ENCODE measurements at places on chromosomes 6 and 20. TPM values are rescaled to one million over a fixed set of nuclear protein-coding genes. Genes with fewer than 3 reads are reported as not detected.

DNA sequence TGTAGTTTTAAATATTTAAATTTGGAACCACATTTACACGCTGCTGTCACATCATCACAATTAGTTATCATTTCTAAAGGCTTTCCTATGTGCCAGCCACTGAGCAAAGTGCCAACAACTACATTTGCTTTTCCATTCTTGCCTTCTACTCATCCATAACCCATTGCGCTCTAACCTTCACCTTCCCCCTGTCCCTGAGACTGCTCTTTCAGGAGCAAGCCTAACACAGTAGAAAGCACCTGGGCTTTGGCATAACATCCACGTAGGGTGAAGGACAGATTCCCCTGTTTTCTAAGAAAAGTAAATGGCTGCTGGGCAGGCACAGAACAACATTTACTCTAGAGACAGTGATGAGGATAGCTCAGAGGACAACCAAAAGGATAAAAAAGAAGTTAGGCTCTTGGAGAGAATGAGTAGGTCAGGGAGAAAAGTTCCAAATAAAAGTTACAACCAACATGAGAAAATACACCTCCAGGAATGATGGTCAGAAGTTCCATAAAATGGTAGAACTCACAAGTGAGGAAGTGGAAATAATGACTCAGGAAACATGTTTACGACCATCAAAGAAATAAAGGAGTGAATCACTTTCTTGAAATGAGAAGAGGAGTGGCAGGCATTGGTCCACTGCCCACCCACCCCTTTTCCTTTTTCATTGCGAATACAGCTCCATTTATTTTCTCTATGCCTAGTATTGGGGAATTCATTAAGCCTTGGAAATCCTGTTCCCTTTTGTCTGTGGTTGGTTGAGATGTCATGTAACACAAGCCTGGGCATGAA lies 77.2 kb downstream of the PFDN4 start:
- ATAC-seq, result peak; percentile 90

DNA sequence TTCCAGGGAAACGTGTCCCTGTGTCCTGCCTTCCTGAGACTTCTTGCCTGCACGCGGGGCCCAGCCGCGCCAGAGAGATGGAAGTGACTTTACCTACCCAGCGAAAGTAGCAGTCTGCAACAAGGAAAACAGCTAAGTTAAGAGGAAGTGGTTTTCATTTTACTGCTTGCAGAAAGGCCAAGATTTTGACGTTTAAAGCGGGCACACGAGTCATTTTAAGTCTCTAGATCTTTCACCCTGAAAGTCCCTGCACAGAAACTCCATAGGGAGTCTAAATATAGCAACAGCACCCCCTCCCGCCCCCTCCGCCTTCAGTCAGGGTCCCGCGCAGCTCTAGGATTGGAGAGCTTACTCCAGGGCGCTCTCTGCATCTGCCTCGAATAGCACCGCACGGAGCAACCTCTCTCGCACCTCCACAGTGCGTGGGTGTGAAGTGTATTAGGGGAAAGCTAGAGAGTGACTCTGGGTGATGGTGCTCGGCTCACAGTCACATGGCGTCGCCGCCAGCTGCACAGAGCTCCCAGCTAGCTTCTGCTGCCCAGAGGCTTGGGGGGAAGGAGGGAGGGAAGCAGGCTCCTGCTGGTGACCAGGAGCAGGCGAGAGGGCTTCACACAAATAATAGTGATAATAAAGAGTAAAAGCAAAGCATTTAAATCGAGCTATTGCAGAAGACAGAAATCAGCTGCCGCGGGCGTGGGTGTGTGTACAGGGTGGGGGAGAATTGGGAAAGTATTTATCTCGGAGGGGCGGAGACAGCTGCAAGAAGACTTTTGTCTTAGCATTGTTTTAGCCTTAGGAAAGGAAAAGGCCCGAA lies 1.8 kb upstream of the KCNQ5 start:
- peak; percentile 76 for ATAC-seq

DNA sequence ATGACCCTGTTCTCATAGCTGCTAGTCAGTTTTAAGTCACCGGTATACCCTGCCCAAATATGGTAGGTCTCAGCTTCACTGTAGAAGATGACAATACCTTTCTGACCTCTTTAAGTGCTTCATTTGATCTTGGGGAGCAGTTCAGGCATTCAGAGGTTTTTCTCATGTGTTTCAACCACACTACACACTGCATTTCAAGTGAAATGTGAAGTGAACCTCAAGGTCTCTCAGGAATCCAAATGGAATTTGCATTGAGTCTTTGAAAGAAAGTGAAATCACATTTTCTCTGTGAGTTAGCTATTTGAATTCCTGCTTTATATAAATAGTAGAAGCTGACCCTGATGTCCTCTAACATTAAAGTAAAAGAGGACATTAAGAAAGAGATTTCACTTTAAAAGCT lies 461.6 kb downstream of the ADGRB3 start:
- ATAC-seq, result no peak

The SLC22A3 gene
- not detected for total RNA-seq

The PKHD1 gene
- total RNA-seq, result 0.24 TPM

All from activated T-helper 17 cell treated with anti-CD3 and anti-CD28 coated beads, Interleukin-2, amount 50 U/mL, for 72 hours (primary cell).